ENCODE measurements at places on chromosomes 3 and 15.

DNA sequence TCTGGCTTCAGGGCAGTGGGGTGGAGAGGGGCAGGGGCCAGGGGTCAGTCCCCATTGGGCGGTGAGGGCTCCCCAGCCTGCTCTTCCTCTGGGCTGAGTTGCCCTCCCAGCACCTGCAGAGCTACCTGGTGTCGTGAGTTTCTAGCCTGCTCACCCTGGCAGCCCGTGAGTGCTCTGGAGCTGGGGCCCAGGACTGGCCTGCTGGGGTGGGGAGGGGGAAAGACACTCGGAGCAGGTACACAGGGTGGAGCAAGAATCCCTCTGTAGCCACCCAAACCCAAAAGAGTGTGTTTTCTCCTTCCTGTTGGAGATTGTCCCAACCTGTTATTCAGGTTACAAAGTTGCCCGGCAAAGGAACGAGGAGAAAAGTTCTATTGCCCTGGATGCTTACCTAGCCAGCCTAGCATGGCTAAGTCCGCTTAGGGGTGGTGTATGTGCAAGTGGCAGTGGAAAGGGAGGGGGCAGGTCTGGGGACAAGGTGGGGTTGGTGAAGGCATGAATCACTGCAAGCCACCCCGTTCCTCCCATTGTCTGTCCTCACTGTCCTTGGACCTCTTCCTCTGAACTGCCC, 8.9 kb downstream of the FAM3D start:
- no peak for DNase-seq

- no peak for DNase-seq
Measured at GRCh38 chr3:176566757-176567156, 630.5 kb downstream of the TBL1XR1 start.

DNA sequence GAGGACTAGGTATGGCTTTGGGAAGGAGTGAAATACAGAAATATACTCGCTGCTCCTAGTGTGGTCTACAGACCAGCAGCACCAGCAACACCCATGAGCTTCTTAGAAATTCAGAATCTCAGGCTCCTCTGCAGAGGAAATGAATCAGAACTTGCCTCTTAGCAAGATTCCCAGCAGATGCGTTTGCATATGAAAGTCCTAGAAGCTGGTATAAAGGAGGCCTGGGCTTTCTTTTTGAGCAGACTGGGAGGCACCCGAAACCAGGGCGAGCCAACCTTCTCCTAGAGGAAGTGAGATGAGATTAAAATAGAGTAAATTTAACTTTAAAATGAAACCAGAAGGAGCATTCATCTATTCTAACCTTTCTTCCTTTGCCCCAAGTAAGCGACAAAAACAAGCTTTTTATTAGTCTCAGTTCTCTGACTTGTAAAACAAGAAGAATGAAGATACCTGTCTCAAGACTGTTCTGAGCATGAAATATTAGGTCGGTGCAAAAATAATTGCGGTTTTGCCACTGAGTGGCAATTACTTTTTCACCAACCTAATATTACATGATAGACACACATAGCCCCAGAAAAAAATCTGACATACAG, 140.0 kb downstream of the PDZRN3 start:
- no peak for DNase-seq

DNA sequence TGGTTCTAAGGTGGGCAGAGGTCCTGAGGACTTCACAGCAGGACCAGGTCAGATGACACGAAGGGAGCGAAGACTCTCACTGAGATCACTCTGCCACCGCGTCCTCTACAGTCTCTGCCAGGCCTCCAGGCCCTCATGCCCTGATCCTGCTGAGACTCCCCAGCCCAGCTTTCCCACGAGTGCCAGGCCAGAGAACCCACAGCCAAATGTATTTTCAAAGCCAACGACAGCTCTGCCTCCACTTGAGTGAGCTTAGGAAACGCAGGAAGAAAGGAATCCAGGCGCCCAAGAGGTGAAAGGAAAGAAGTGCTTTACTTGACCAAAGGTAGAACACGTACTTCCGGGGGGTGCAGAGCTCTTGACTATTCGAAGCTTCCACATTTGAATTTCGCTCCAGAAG, 275.0 kb downstream of the XXYLT1 start:
- no peak for DNase-seq

DNA sequence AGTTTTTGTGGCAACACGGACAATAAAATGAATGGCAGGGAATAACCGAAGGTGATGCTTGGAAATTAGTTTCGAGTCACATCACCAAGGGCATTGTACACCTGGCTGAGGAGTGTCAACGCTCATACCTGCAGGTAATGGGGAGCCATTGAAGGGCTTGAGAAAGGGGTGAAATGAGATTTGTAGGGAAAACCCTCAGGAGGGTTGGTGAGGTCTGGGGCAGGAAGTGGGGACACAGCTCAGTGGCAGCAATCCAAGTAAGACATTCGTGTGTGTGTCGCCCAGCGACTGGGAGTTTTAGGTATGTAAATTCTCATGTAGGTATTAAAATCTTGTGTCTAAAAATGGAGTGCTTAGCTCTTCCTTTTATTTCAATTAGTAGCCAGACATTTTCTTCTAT, 14.3 kb downstream of the PARP14 start:
- no peak for DNase-seq

GRCh38 chr15:43975326-43975725, 148.5 kb downstream of the WDR76 start:
- DNase-seq = no peak

GRCh38 chr3:65587650-65588439, 450.9 kb downstream of the MAGI1 start:
- DNase-seq = no peak

Measured in NCI-H774 (cell line).